Cardiac muscle cell (in vitro differentiated cells and primary cell): ENCODE measurements at places on chromosomes 2 and 18.
A peak's percentile ranks its signal among the peaks of the same experiment; 100 is the strongest.

DNA sequence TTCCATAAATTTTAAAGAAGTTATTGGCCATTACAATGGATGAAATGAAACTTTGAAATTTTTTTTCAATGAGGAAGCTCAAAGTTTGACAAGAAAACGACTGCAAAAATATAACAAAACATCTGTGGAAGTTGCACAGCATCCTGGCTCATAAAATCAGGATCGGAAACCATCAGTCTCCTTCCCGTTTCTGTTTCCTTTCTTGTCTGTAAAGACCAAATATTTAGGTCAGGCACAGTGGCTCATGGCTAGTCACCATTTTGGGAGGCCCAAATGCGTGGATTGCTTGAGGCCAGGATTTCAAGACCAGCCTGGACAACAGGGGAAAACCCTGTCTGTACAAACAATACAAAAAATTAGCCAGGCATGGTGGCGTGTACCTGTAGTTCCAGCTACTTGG, 27.6 kb upstream of the SSB start:
- no peak for DNase-seq

DNA sequence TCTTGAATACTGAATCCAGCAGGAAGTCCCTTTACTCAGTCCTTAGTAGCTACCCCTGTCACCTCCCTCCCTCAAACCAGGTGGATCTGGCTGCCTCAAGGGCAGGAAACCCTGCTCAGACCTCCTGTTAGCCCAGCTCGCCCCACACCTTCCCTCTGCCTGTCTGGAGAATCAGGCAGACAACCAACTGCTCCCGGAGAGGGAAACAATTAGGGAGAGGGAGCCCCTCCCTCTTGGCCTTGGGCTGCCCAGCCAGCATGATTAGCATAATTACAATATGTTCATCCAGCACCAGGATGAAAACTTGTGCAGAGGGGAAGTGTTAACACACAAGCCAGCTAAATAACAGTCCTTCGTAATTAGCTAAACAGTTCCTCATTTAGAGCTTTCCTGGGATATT, 185.5 kb downstream of the C1D start:
- no peak for DNase-seq

DNA sequence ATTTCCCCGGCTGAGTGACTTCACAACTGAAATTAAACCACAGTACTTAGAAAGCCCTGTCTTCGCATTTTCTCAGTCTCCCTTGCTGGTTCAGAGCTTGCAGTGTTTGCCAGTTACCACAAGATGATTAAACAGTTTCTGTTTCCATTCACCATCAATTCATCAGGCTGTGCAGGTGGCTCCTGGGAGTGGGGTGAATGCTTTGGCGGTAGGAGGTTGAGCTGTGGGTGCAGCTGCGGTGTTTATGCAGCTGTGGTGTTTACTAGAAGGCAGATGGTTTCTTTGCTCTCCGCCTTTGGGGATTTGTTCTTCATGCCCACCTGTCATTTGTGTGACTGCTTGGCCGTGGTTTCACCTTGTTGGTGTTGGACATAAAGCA, 16.1 kb downstream of the ACOXL start:
- no peak for DNase-seq

GRCh38 chr2:64880193-64880951, 108.8 kb upstream of the SLC1A4 start:
- DNase-seq, result no peak

- DNase-seq, result peak; percentile 84
Observed at GRCh38 chr2:188811522-188811921, 162.7 kb upstream of the COL3A1 start.

GRCh38 chr2:641872-642815, 35.1 kb downstream of the TMEM18 start:
- DNase-seq, result no peak

GRCh38 chr2:231394211-231395141, 1.0 kb upstream of the B3GNT7 start:
- DNase-seq, result no peak

GRCh38 chr2:101684313-101684712, 13.2 kb upstream of the MAP4K4 start:
- no peak for DNase-seq

DNA sequence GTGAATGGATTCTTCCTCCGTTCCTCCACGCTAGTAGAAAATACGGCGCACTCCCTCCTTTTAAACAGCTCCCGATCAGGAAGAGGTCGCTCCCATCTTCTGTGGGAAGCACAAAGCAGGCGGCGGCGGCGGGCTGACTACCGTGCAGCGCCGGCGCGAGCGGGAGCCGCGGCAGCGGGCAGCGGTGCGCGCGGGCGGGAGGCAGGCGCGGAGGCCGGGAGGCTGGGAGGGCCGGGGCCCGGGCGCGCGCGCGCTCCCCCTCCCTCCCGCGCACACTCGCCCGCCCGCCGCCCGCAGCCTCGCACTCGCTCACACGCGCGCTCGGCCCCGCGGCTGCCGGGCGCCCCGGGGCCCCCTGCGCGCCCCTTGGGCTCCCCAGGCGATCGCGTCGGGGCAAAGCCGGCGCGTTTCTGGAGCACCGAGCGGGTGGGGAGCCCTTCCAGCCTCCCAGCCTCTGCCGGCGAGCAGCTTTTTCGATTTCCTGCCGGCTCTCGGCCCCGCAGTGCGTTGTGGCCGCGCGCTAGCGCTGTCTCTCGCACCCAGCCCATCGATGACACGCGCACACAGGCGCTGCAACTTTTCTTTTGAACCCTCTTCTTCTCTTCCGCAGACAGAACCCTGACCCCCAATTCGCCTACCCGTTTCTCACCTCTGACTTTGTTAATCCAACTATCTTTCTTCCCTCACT, at the start of gene SLC8A1:
Gene SLC8A1 (minus strand): TSS at position 173 of the 688 bp plus-strand sequence.
- DNase-seq, result peak; percentile 48

DNA sequence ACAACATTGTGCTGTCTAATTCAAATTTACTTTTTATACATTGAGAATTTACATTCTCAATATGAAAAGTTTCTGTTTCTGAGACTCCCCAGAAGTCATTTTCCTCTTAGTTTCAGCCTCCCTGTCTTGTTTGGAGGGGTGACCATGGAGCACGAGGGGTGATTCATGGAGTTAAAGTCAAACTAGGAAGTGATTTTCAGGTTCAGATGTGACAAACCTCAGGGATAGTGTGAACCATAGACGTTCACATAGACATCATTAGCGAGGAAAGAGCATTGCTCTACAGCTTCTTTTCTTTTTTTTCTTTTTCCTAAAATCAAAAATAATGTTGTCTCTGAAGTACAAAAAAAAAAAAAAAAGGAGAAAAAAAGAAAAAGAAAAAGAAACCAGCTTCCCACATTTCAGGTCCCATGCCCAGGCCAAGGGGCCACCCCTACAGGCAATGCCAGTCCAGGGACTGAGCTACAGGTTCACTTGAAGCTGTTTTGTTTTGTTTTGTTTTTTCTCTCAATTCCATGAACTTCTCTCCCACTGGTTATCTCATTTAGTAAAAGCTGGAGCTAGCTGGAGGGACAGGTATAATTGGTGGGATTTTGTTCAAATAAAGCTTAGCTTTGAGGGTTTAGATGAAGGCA, 18.1 kb upstream of the LCLAT1 start:
- no peak for DNase-seq

GRCh38 chr2:121351521-121352318, 66.7 kb upstream of the TFCP2L1 start:
- DNase-seq, result no peak

DNA sequence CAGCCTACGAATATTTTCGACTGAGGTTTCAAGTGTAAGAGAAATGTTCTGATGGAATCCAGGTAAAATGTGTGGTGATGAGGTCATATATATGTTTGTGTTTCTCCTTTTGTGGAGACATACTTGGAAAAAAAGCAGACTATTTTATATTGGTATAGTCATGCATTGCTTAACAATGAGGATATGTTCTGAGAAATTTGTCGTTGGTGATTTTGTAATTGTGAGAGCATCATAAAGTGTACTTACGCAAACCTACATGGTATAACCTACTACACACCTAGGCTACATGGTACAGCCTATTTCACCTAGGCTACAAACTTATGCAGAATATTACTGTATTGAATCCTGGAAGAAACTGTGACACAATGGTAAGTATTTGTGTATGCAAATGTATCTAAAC, 1849.9 kb upstream of the CELF4 start:
- DNase-seq, result no peak

DNA sequence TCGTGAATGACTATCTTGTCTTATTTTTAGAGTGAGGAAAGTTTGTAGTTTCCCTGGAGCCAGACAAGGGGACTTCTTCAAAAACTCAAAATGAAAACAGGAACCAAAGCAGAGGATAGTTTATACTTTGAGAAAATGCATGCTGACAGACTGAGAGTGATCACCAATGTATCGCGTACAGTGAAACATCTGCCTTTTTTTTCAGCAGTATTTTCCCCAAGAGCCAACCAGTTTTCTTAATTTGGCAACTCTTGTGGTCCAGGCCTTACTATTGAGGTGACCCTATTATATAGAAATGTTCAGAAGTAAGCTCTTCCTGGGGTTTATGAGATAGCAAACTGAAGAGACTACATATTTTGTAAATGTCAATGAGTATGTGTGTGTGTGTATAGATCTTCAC, 153.7 kb upstream of the VRK2 start:
- DNase-seq, result no peak

DNA sequence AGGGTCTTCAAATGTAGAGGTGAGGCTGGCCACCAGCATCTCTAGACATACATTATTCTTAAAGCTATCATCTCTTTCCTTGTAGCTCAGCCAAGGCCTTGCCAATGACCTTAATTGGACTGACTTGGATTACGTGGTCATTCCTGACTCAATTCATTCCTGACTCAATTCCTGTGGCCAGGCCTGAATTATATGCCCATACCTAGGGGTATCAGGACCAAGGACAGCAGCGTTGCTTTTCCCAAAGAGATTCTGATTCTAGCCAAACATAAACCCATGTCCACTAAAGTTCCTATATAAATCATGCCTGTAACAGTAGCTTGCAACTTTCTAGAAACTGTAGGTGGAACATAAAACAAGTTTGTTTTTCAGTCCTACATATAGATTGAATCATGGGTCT, 231.7 kb downstream of the ARL6IP6 start:
- peak; percentile 74 for DNase-seq

- no peak for DNase-seq
Observed at GRCh38 chr2:86020984-86021383, 84.7 kb downstream of the POLR1A start.

- no peak for DNase-seq
Observed at GRCh38 chr2:84338069-84338468, 121.0 kb downstream of the SUCLG1 start.

DNA sequence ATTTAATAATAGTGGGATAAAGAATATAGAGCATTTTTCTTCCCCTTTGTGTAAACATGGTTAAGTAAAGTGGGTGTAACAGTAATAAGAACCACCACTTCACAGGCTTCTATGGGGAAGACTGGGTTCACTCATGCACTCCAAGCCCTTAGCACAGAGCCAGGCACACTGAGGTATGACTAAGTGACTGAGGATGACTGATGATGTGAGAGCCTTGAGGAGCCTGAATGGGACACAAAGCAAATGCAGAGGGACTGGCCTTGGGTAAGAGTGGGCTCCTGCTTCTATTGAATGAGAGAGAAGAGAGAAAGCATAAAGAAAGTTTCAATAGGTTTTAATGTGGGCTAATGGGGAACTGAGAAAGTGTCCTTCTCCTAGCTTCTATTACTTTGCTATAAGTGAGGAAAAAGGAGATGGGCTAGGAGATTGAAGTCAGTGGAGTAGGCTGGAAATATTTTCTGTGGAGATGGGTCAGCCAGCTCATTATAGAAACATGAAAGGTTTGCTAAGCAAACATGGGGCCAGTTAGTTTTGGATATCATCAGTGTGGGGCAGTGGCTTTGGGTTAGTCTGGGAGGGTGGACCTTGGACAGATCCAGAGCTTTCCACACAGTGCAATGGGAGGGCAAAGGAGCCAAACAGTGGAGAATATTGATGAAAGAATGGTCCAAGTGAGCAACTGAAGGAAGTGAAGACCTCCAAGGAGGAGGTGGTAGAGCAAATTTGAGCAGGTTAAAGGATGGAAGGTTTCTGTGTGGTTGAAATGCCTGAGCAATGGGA, 20.6 kb downstream of the IL1F10 start:
- no peak for DNase-seq

DNA sequence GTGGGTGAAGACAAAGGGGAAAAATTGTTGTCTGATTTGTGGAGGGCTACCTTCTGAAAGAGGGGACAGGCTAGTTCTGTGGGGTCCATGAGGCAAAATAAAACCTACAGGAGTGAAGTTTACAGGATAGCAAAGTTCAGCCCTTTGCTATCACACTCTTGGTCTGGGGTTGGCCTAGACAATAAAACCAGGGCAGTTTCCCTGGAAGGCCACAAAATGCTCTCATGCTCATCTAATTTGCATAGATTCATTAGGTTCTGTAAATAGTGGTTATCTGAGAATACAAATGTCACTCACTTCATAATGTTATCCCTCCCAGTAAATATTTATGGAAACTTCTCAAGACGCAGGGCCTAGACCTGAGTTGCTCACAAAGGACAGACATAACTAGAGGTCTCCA, 63.6 kb downstream of the INSIG2 start:
- no peak for DNase-seq

- no peak for DNase-seq
Observed at GRCh38 chr18:11002796-11003195, 146.6 kb downstream of the PIEZO2 start.

DNA sequence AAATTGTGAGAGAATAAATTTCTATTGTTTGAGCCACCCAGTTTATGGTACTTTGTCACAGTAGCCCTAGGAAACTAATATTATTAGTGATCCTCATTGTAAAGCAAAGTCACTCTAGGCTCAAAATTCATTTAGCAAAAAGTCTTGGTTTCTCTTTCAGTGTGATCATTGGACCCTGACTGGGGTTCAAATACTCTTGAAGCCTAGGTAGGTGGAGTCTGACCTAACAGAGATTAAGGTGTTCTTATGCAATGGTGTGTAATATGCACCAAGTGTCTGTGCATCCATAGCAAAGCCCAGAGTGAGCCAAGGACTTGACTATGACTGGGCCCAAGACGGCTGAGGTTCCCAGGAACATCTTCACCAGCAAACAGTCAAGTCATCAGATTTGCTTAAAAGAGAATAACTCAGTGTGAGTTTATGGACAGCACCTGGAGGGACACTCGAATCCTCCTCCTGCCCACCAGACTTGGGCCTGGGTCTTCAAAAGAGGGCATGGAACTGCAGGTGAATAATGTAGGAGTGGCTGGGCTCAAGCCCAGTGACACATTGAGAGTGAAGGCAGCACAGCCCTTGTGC, 51.1 kb upstream of the BCL11A start:
- DNase-seq, result no peak

DNA sequence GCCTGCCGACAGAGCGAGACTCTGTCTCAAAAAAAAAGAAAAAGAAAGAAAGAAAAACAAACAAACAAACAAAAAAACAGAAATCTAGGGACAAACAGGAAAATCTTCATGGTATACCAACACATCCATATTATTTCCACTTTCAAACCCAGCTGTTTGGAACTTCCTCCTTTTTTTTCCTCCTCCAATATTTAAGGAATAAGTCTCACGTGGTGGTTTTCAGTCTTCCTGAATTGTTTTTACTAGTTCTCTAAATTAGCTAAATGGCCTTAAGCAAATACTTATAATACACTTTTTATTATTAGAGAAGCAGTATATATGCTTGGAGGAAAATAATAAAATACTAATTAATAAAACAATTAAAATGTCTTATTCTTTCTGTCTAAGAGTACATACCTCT, 48.7 kb upstream of the GLS start:
- DNase-seq, result no peak
